Lower leg skin (tissue), 4 donors: ENCODE measurements at places on chromosomes 7 and 10. TPM values are rescaled to one million over a fixed set of nuclear protein-coding genes. Genes with fewer than 3 reads are reported as not detected.

GRCh38 chr10:112286837-112287818, 3.9 kb downstream of the TECTB start:
- DNase-seq = no peak

Gene DOCK4
- 8.3 TPM for total RNA-seq

Gene CLDN15
- 21.2 TPM for total RNA-seq

DNA sequence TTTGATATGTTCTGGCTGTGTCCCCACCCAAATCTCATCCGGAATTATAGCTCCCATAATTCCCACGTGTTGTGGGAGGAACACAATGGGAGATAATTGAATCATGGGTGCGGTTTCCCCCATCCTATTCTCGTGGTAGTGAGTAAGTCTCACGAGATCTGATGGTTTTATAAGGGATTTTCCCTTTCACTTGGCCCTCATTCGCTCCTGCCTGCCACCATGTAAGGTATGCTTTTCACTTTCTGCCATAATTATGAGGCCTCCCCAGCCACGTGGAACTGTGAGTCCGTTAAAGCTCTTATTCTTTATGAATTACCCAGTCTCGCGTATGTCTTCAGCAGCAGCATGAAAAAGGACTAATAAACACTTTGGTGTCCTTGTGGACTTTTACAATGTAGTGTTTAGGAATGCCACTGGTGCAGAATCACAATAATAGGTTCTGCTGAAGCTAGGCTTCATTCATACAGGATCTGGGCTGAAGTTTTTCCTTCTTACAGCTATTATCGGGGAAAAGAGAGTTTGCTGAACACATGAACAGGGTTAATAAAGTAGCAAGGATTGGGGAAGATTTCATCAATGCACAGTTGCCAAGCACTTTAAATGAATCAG, 74.3 kb downstream of the CPED1 start:
- no peak for DNase-seq

- DNase-seq = no peak
Observed at GRCh38 chr10:110192552-110192951, 14.9 kb upstream of the MXI1 start.

DNA sequence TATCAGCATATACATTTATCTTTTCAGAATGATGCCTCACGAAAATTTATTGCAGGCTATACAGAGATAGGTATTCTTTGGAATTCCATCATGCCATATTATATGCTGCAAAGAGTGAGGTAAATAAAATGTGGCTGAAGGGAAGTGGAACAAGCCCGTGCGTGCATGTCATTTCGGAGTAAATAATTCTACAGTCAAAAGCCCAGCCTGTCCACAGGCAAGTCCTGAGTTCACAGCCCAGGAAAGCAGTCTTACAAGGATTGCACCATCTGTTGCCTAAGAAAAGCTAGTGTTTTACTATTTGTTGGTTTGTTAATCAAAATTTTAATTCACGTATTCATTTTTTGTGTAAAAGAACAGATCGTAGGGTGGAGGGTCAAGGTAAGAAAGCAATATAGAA, 292.4 kb upstream of the AKR1E2 start:
- no peak for DNase-seq

GRCh38 chr10:10417671-10418070, 600.0 kb upstream of the CELF2 start:
- no peak for DNase-seq

GRCh38 chr7:130887957-130888371, 154.0 kb upstream of the KLF14 start:
- DNase-seq = no peak

Gene PIK3CG
- 2.0 TPM for total RNA-seq

GRCh38 chr7:48837266-48837665, 87.1 kb upstream of the CDC14C start:
- DNase-seq = no peak

Gene SPDYE5
- total RNA-seq = not detected

DNA sequence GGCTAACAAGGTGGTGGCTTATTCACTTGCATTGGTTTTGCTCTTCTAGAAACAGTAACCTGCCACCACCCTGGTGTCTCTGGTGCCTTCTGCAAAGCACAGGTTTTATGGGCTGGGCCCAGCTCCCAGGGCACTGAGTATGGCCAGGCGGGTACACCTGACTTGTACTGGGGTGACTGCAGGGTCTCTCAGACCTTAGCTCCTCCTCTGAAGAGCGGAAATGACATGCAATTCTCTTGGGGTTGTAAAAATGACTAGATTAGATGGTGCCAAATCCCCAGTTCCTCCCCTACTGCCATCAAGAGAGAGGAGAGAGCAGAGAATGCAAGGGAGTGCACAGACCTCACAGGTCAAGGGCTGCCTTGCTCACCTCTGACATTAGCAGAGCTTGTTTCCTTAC, 14.7 kb downstream of the ESYT2 start:
- no peak for DNase-seq

DNA sequence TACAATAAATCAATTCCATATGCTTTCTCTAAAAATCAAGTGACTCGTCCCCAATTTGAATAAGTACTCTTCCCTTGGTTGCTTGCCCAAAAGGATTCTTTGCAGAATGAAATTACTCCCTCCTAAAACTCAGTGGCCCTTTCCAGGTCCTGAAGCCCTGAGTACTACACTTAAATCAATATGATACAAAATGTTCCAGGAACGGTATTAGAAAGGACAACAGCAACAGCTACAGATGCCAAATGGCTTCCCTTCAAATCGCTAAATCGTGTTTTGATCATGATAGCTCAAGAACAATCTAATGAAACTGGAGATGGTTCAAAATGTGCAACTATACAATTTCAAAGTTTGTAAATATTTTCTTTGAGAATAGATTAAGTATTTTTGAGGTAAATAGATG, 59.4 kb downstream of the TPK1 start:
- DNase-seq = no peak

DNA sequence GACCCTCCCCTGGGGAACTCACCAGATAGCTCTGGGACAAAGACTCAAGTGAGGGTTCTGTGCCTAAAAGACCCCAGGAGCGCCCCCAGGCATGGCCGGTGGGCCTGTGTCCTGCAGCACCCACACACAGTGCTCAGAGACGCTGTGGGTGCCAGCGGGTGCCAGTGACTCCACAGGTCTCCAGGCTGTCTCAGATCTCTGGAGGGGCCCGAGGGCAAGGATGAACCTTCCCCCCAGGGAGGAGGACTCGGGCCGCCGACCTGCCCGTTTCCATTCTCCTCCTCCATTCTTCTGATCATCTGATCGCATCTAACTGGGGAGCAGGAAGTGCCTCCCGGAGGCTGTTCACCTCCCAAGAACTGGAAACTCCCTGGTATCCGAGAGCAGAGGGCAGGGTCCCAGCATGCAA, 980 bp downstream of the ADAM8 start:
- no peak for DNase-seq

GRCh38 chr10:123995461-123996131, 97.8 kb downstream of the CHST15 start:
- DNase-seq = peak; percentile 85

Gene EPO
- total RNA-seq = not detected

DNA sequence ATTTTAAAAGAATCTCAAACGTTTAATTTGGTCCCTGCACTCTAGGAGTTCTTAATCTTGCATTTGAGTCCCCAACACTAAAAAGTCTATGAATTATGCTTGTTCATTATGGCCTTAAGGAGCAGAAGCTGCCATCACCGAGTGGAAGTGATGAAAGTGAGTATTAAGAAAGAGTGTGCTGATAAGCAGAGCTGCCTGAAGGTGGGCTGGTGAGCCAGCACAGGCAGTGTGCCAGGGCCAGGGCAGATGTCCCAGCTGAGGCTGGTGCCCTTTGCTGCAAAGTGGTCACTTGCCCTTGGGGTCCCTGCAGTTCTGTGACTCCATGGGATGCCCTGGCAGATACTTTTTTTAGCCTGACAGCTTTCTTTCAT, 72.9 kb upstream of the LOXL4 start:
- peak; percentile 53 for DNase-seq

DNA sequence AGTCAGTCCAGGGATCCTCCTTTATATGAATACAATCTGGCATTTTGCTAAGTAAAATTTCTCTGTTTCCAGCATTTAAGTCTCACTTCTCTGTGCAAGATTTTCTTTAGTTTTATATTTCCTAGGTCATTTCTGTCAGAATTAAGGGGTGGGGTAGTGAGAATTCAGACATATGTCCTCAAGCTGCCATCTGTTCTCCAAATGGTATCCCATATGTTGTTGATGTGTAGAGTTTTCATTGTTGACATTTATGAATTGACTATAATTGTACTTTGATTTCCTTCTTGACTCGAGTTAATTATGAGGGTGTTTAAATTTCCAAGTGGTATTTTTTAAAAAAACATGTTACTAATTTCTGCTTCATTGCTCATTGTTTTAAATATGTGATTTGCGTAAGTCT, 148.8 kb downstream of the NPSR1 start:
- DNase-seq = no peak

Gene PILRA
- total RNA-seq = 2.2 TPM

Gene EN2
- total RNA-seq = not detected

DNA sequence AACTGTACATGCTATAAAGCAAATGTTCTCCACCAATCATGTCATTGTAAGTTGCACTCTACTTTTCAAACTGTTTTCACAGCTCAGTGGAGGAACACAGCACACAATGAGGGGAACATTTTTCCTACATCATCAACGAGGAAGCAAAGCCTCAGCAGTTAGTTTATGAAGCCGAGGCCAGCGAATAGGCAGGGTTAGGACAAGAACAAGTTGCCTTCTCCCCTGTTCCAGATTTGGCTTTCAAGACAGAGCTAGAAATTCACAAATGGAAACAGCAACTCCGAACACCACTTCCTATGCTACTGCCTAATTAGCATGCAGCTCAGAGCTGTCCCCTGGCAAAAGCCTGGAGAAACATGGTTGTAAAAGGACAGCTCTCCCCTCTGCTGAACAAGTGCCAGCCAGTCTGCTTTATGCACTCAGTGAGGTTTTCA, 19.8 kb downstream of the ITGB8 start:
- DNase-seq = no peak

DNA sequence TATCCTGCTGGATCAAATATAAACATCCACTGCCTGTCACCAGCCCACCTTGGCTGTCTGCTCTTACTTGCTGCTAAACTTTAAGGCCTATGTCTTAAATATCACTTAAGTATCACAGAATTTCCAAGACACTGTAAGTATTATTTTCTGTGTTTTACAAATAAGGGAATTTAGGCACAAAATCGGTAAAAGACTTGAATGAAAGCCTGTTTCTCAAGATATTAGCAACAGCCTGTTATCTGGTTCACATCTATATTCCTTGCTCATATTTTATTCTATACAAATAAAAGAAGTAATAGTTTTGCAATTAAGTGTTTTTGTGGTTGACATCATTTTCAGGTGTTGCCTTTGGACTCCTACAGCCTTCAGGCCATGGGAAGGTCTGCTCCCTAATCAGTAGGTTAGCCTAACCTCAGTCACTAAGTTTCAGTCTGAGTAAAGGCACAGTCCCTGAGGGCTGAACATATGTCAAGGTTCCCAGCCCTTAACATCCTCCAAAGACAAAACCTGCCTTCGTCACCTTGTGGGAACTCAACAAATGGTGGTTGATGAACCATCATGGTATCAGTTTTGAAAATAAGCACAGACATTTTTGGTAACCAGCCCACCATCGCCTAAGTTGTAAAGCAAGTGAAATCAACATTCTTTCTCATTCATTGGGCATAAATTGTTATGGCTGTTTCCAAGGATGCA, 127.1 kb downstream of the CREB5 start:
- no peak for DNase-seq
